ENCODE measurements at places on chromosomes 2 and 18.

GRCh38 chr2:149183187-149183586 is 144.7 kb downstream of the LYPD6B start:
- DNase-seq, result no peak

DNA sequence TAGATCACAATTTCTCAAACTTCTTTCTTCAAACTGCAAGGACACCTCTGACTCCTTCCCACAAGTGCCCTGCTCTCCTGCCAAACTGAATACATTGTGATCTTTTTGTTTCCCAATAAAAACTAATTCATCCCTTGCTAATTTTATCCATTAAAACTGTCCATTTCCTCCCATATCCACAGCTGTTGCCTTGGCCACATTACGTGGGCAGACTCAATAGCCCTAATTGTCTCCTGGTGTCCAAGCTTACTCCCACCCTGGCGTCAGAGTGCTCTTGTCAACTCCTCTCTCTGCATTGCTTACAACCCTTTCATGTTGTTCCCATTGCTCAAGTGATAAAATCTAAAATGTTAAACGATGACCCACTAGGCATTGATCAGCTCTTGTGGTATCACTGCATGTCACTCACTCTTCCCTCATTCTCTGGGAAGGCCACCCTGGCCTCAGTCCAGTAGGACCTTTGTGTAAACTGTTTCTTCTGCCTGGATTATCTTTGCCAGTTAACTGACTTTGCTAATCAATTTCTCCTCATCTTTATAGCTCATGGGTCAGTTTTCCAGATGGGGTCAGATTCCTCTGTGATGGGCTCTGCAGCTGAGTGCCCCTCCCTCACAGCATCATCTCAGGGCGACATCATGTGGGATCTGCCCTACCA is 525.0 kb downstream of the SLC4A3 start:
- DNase-seq, result no peak

DNA sequence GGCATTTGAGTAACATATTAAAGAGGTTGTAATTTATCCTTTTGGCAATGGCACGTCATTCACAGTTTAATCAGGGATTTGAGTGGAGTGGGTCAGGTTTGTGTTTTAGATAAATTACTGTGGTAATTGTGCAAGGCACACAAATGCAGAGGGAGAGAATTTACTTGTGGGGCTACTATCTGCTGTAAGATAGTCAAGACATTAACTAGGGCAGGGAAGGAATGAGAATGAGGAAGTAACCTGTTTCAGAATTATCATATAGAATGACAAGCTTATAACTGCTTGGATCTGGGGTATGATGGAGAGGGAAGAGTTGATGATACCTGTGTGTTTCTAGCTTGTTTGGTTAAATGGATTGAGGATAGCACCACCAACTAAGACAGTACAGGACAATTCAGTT is 58.9 kb upstream of the ZSWIM2 start:
- DNase-seq, result no peak

GRCh38 chr2:217095511-217096205 is 235.8 kb upstream of the TNP1 start:
- DNase-seq, result no peak

All from stimulated activated CD4-positive, alpha-beta T cell treated with anti-CD3 and anti-CD28 coated beads, Interleukin-15, amount 100 ng/mL, for 1 hour (primary cell).